Cardiac muscle cell (in vitro differentiated cells and primary cell): ENCODE measurements at places on chromosomes 13 and 19. TPM values are rescaled to one million over a fixed set of nuclear protein-coding genes. Genes with fewer than 3 reads are reported as not detected.

GRCh38 chr13:110455941-110456340 is 105.6 kb downstream of the RAB20 start:
- no peak overlapping the region for H3K4me3 ChIP-seq
- H3K27ac ChIP-seq: no peak overlapping the region
- no peaks in the 10 kb centered on the region for H3K4me1 ChIP-seq
- no peaks in the 10 kb centered on the region for H3K27me3 ChIP-seq
- no peaks in the 10 kb centered on the region for H3K36me3 ChIP-seq
- peak; percentile 80 for DNase-seq

- H3K4me3 ChIP-seq: no peak overlapping the region
- peaks cover 10% of the 10 kb centered on the region for H3K4me1 ChIP-seq
- DNase-seq: peak; percentile 37
Measured at GRCh38 chr19:46818812-46819211, 30.4 kb upstream of the SLC1A5 start.

DNA sequence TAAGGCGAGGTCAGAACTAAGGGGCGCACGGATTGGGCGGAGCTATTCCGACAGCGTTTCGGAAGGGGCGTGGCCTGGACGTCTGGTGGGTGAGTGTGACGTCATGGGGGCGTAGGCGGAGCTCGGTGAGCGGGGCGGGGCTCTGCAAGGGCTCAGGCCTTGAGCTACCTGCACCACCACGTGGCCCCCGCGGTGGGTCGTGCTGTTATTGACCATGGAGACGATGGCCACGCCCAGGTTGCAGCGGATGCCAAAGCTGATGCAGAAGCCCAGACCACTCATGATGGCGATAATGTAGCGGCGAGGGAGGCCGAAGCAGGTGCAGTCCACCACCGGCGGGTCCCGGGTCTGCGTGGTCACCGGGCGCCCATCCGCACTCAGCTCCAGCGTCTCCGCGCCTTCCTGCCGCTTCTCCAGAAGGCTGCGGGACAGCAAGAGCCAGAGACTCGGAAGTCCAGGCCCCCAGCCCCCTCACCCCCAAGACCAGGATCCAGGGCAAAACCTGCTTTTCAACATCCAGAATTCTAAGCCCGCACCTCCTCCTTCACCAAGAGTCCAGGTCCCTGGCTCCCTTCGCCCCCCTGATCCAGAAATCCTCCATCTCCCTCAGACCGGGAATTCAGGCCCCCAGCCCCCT is 4.8 kb downstream of the SLC17A7 start:
- no peaks in the 10 kb centered on the region for H3K4me1 ChIP-seq
- no peak overlapping the region for H3K27ac ChIP-seq
- peaks cover 84% of the 10 kb centered on the region for H3K27me3 ChIP-seq
- no peak for DNase-seq

DNA sequence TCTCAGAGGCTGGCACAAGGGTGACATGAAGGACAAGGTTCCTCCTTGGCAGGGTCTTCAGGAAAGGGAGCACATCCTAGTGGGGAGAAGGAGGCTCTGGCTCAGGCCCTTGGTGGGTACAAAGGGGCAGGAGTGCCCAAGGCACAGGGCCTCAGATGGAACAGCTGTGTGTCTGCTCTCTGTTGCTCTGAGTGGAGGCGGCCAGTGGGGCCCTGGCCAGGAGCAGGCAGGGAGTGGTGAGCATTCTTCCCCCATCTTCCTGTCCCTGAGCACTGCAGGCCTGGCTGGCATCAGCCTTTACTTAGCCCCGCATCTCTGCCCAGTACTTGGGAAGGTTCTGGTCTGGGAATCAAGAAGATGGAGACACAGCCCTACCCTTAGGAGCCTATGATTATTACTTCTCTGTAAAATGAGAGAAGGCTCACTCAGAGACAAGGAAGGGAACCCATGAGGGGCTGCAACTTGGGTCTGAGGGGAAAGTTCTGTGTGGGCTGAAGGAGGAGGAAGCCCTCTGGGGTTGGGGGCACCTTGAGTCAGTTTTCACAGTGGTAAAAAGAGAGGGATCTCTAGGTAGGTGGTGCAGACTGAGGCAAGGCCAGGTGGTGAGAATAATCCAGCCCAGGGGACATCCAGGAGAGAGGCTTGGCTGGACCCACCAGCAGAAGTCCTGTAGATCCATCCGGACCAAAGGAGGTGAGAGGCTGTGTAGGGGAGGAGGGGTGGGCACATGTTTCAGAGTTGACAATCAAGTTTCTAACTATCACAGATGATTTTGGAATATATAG is 173.5 kb downstream of the TSHZ3 start:
- H3K4me3 ChIP-seq: no peak overlapping the region
- peaks cover 7% of the 10 kb centered on the region for H3K27me3 ChIP-seq
- DNase-seq: no peak
- no peaks in the 10 kb centered on the region for H3K4me1 ChIP-seq
- no peaks in the 10 kb centered on the region for H3K36me3 ChIP-seq

- no peaks in the 10 kb centered on the region for H3K27me3 ChIP-seq
- H3K36me3 ChIP-seq: no peaks in the 10 kb centered on the region
- DNase-seq: peak; percentile 33
- peaks cover 14% of the 10 kb centered on the region for H3K4me1 ChIP-seq
Measured at GRCh38 chr19:40717880-40718773, 1.2 kb downstream of the ITPKC start.

DNA sequence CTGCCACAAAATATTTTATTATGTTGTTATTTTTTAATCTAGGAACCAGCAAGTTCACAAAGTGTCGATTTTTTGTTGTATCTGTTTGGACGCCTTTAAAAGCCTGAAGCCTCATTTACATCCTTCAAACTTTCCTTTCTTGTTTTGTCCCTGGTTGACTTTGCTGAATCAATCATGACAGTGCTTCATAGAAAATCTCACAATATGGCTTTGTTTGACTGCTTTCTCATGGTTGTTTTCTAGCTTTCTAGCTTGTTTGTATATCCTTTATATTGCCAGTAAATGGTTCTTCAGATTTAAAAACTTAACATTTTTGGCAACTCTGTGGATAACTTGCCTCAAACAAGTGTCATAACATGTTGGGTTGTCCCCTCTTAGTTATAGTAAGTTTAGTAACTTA is 84.1 kb upstream of the ATXN8OS start:
- H3K4me1 ChIP-seq: no peaks in the 10 kb centered on the region
- no peaks in the 10 kb centered on the region for H3K27me3 ChIP-seq
- no peak overlapping the region for H3K4me3 ChIP-seq
- DNase-seq: no peak
- H3K27ac ChIP-seq: no peak overlapping the region

GRCh38 chr19:55549500-55550320 is 4.4 kb upstream of the SBK3 start:
- no peak overlapping the region for H3K4me3 ChIP-seq
- no peak for DNase-seq
- H3K27me3 ChIP-seq: no peaks in the 10 kb centered on the region
- H3K4me1 ChIP-seq: peaks cover 17% of the 10 kb centered on the region
- H3K27ac ChIP-seq: no peak overlapping the region

DNA sequence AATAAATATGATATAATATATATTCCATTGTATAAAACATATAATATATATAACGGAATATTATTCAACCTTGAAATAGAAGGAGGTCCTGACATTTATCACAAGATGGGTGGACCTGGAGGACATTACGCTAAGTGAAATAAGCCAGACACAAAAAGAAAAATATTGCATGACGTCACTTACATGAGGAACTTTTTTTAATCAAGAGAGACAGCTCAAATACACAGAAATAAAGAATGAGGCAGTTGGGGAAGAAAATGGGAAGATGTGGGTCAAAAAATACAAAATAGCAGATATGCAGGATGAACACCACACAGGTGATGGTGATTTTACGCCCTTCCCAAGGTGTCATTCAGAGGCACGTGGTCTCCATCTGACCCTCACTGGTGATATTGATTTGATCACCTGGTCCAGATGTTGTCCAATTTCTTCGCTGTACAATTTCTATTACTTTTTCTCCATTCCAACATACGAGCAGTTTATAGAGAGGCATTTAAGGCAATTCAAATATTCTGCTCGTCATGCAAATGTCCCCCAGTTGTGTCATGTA is 513 bp upstream of the ZNF317 start:
- H3K36me3 ChIP-seq: peaks cover 7% of the 10 kb centered on the region
- H3K4me1 ChIP-seq: peaks cover 7% of the 10 kb centered on the region
- no peak overlapping the region for H3K27ac ChIP-seq
- peak overlapping the region; percentile 92 for H3K4me3 ChIP-seq

DNA sequence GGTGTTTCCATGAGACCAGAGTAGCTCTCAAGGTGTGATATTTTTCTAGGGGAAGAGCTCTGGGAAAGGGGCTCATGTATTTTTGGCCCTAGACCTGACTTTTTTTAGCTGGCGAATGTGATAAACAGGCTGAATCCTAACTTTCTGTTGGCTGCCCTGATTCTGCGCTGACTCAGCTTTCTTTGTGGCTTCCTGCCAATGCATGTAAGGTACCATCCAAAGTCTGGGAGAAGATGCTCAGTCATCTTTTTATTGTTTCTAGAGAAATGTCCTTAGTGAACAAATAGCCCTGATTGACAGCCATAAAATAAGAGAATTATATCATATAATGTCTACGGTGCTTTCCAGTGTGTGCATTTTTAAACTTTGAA is 113.6 kb upstream of the MBNL2 start:
- peaks cover 5% of the 10 kb centered on the region for H3K4me1 ChIP-seq
- no peaks in the 10 kb centered on the region for H3K27me3 ChIP-seq
- H3K27ac ChIP-seq: no peak overlapping the region
- no peak overlapping the region for H3K4me3 ChIP-seq
- no peak for DNase-seq

DNA sequence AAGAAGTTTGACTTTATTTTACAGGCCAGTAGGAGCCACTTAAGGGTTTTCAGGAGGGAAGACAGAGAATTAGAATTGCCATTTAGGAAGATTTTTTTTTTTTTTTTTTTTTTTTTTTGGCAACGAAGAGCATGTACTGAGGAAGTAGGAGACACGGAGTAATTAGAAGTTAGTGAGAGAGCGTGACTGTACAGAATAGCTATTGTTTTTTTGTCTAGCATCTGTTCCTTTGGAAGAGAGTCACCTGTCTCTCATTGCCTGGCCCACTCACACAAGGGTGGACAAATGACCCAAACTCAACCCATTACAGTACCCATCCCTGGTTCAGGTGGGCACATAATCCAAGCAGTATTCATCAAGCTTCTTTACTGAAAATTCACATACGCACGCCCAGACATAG is 166.7 kb downstream of the LACC1 start:
- H3K27ac ChIP-seq: no peak overlapping the region
- no peak overlapping the region for H3K4me3 ChIP-seq
- DNase-seq: no peak
- H3K27me3 ChIP-seq: no peaks in the 10 kb centered on the region
- H3K36me3 ChIP-seq: no peaks in the 10 kb centered on the region

DNA sequence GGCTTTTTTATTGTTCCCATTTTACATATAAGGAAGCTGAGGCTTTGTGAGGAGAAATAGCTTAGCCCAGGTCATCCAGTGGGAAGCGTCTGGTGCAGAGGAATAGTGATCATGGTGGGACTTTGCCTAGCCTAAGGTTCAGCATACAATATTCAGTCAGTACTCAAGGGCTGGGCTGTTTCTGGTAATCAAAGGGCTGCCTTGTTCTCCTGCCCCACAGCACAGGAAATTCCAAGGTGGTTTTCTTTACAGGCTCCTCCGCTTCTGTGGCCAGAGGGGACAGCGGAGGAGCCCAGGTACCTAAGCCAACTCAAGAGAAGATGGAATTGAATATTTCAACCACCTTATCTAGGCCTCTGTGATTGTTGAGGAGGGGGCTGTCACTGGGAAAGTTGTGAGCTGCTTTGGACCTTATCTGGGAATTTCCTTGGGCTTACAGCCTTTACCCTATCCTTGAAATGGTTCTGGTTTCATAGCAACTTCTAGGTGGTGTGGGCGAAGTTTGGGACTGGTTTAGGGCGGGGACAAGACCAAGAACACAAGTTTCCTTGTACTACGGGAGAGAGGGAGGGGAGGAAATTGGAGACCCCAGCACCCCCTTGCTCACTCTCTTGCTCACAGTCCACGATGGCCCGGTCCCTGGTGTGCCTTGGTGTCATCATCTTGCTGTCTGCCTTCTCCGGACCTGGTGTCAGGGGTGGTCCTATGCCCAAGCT is at the start of gene MIA:
Gene MIA, plus strand, starts transcription at position 606 of the 716 bp plus-strand sequence. Its CDS starts 22 bp downstream, at position 628.
- no peak within 1 kb of the TSS for H3K27ac ChIP-seq
- no peaks in the 10 kb centered on the region for H3K27me3 ChIP-seq
- DNase-seq: peak; percentile 38
- no peaks in the 10 kb centered on the region for H3K4me1 ChIP-seq

- H3K27me3 ChIP-seq: peaks cover 42% of the 10 kb centered on the region
- H3K36me3 ChIP-seq: no peaks in the 10 kb centered on the region
- no peak overlapping the region for H3K4me3 ChIP-seq
- H3K27ac ChIP-seq: no peak overlapping the region
- DNase-seq: no peak
- H3K4me1 ChIP-seq: no peaks in the 10 kb centered on the region
Measured at GRCh38 chr19:18776736-18777135, 14.4 kb downstream of the COMP start.

DNA sequence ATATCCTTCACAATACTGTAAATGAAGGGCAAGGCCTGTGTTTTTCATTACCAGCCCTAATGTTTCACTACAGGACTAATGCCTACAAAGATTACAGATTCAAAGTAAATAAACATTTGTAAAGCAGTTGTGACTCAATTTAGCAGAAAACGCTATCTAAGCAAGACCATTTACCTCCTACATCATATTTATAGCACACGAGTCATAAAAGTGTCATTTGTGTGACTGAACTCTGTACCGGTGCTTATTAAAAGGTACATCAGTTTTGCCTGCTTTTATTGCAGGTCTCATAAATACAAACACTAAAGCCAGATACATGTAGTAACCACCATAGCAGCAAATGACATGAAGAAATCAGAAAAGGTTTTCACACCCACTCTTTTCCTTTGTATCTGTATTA is 61.5 kb upstream of the SLC15A1 start:
- no peak overlapping the region for H3K4me3 ChIP-seq
- H3K36me3 ChIP-seq: no peaks in the 10 kb centered on the region
- H3K4me1 ChIP-seq: no peaks in the 10 kb centered on the region
- no peaks in the 10 kb centered on the region for H3K27me3 ChIP-seq
- no peak overlapping the region for H3K27ac ChIP-seq

- H3K27me3 ChIP-seq: no peaks in the 10 kb centered on the region
- peak overlapping the region; percentile 53 for H3K4me3 ChIP-seq
- no peaks in the 10 kb centered on the region for H3K36me3 ChIP-seq
- H3K4me1 ChIP-seq: peaks cover 19% of the 10 kb centered on the region
- DNase-seq: no peak
- no peak overlapping the region for H3K27ac ChIP-seq
Measured at GRCh38 chr13:46211116-46211482, 629 bp upstream of the LRRC63 start.

- no peak for DNase-seq
- H3K27me3 ChIP-seq: no peaks in the 10 kb centered on the region
- no peaks in the 10 kb centered on the region for H3K4me1 ChIP-seq
Measured at GRCh38 chr13:38743466-38743865, 56.6 kb downstream of the FREM2 start.

Gene ZNF578
- total RNA-seq: 3.4 and 3.8 TPM in 2 replicates

Gene ZNF66
- total RNA-seq: 5.0 and 5.5 TPM in 2 replicates

Gene TUBB4A
- 10.5 and 18.2 TPM in 2 replicates for total RNA-seq

Gene KLK12
- not detected in 2 replicates for total RNA-seq

Gene RNASEH2A
- total RNA-seq: 20.4 and 29.0 TPM in 2 replicates
